ENCODE measurements at places on chromosomes 16 and 17. TPM values are rescaled to one million over a fixed set of nuclear protein-coding genes. Genes with fewer than 3 reads are reported as not detected.

DNA sequence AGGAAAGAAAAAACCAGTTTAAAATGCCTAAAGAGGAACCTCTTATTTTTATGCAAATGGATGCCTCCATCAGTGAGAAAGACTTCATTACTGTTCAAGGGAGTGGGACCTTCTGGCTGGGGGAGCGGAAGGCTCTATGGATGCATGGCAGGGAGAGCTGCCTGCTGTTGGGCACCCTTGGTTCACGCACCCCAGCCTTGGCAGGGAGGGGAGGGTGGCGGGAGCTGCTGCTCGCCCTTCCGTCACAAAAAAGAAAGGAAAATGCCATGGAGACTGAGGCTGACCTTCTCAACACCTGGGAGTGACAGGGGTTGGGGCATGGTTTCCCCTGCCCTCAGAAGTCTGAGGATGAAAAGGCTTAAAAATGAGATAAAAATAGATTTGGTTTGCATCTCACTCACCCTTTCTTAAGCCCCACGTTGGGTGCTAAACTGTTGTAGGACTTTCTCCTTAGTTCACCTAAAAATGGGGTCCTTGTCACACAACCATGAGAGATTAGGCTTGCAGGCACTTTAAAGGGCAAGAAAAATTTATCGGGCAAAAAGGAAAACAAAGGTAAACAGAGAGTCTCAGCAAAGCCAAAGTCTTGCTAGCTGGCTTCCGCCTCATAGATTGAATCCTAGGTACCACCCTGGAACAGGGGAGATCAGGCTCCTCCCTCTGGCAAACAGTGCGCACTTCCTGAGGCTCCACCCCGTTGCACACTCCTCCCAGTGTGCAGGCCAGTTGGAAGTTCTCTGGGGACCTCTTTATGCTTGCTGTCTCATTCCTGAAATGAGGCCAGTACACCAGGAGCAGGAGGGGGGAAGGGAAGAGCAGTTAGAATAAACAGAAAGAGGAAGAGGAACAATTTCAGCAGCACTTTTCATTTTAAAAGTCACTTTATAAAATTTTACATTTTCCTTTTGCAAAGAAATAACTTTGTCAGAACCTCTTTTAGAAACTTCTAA lies 31.6 kb downstream of the PHKB start:
- DNase-seq, result peak; percentile 17

- no peak for DNase-seq
Observed at GRCh38 chr17:37696366-37696765, 48.5 kb downstream of the HNF1B start.

DNA sequence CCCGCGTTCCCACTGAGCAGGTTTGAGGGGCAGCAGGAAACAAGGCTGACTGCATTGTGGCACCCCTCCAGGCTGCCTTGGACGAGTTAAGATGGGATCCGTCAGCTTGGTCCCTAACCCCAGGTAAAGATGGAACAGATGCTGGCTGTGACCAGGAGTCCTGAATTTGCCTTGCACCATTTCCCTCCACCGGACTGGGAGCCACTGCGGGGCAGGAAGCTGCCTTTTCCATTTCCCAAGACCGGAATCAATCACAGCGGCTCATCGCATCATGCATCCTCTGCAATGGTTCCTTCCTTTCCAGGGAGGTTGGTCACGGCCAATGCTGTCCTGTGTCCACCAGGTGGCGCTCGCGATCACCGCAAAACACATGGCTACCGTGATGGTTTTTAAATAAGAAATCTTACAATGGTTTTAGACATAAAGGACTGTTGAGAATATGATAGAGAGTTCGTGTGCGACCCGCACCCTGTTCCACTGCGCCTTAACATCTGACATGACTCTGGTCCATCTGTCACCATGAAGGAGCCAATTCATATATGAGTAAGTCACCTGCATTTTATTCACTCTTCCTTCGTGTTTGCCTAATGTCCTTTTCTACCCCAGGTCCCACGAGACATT lies 6.8 kb upstream of the MEAK7 start:
- peak; percentile 86 for DNase-seq

GRCh38 chr16:68520649-68521086 lies 18.4 kb upstream of the ZFP90 start:
- DNase-seq, result peak; percentile 96

DNA sequence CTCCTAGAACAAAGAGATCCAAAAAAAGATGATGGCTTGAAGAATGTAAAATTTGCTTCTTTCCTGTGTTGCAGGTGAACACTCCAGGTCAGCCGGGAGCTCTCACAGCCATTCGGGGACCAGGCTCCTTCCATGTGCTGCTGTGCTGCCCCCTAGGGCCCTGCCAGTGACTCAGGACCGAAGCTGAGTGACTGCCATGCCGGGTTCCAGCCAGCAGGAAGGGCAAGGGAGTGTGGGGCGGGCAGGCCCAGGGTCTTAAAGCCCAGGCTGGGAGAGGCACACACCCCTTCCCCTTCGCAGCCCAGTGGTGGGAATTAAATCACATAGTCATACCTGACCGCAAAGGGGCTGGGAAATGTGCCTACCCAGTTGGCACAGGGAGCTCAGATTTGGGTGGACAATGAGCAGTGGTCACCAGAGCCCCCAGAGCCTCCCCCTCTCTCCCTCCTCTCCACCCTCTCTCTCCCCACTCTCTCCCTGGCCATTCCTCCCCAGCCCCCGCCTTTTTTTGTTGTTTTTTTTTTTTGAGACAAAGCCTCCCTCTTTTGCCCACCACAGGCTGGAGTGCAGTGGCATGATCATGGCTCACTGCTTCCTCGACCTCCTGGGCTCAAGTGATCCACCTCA lies 11.5 kb downstream of the EPOP start:
- DNase-seq, result peak; percentile 92

GRCh38 chr16:66159987-66160386 lies 206.5 kb upstream of the CDH5 start:
- DNase-seq, result no peak

GRCh38 chr17:8927395-8927794 lies 38.1 kb downstream of the PIK3R5 start:
- no peak for DNase-seq

DNA sequence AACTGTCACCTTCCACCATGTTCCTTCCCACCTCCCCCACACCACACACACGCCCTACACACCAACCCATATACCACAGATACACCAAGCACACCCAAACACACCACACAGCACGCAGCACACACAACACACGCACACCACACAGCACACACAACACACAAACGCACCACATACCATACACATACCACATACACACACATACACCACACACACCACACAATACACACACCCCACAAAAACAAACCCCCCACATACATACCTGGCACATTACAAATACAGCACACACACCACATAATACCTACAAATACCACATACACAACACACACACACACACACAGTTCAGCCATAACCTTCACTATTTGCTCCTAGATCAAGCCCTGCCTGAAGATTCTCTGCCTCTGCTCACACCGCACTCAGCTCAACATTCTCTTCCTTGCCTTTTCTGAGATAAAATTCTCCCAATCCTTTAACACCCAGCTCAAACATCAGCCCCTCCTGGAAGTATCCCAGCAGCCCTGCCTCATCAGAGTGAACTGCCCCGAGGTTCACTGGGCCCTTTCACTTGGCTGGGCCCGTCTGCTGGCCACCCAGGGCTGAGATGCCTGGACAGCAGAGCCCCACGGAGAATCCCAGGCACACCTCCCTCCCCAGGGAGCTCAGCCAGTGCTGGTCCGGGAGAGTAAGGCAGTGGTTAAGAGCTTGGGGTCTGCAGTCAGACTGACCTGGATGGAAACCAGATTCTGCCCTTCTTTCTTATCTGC lies 31.9 kb upstream of the CPNE2 start:
- no peak for DNase-seq

- DNase-seq, result peak; percentile 94
Observed at GRCh38 chr17:49910094-49910857, 58.7 kb upstream of the DLX4 start.

DNA sequence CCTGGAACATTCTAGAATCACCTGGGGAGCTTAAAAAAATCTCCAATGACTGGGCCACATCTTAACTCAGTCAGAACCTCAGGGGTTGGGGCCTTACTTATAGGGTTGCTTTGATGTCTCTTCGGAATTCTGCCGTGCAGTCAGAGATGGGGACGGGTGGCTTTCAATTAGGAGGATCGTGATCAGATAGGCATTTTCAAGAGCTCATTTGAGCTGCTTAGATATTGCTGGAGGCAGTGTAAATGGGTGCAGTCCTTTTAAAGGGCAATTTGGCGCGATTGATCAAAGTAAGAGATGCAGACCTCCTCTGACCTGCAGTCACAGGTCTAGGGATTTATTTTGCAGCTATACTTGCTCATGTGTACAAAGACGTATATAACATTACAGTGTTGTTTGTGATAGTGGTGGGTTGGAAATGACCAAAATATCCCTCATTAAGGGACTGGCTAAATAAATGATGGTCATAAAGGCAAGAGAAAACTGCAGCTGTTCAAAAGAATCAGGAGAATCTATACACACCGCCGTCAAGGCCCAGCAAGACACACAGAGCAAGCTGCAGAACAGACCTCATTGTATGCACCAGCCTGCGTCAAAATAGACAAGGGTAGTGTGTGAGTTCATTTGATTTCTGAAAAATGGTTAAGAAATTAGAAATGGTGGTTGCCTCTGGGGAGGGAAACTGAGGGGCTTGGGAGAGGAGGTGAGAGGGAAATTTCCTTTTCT lies 6.3 kb upstream of the KCNG4 start:
- DNase-seq, result no peak

DNA sequence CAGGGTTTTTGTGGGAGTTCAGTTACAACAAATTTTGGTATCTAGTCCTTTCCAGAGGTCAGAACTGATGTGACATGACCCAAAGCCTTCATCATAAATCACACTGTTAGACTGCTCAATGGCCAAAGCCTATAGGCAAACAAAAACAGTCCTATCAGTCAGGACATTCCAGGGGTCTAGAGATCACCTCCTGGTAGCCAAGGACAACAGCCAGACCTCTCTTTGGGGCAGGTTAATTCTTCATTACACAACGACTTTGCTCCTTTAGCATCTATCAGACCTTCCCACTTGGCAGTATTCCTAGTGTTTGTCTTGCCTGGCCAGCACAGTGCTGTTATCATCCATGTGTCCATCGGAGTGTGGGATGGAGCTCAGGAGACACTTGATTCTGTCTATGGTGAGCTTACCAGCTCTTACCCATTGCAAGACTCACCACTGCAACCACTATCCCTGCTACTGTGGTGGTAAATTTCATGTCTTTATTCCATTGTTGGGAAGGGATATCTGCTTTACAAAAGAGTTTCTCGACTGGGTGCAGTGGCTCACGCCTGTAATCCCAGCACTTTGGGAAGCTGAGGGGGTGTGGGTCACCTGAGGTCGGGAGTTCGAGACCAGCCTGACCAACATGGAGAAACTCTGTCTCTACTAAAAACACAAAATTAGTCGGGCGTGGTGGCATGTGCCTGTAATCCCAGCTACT lies 95.5 kb upstream of the DHX40 start:
- DNase-seq, result no peak

DNA sequence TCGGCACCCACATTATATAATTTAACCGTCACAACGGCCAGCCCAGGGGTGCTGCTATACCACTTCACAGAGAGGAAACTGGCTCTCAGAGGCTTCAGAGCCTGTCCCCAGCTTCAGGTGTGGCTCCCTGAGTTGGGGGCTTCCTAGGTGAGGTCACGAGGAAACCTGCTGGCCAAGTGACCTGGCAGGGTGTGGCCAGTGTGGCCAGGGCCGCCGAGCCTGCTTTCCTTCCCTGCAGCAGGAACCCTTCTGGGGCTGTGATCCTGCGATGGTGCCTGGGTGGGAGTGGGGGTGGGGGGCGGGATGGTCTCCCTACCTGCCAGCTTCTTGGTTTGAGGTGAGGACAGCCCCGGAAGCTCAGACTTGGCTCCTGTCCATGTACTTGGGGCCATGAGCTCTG lies 39.9 kb downstream of the ADCY7 start:
- peak; percentile 43 for DNase-seq

- DNase-seq, result no peak
Observed at GRCh38 chr17:51730303-51731050, 428.0 kb downstream of the CA10 start.

DNA sequence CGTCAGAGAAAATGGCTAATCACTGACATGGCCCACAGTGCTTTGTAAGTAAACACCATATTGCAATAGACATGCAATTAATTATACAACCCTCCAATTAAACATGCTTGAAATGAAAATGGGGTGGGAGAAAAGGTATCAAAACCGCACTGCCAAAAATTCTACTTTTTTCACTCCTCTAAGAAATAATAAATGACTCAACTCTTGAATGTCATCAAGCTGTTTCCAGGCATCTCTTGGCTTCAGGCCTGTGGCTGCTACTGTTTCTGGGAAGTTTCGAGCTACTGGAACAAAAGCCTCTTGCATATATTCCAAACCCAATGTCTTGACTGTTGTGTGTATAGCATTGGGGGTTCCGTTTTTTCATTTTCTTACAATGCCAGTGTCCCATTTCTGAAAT lies 412.6 kb downstream of the RBFOX1 start:
- no peak for DNase-seq

DNA sequence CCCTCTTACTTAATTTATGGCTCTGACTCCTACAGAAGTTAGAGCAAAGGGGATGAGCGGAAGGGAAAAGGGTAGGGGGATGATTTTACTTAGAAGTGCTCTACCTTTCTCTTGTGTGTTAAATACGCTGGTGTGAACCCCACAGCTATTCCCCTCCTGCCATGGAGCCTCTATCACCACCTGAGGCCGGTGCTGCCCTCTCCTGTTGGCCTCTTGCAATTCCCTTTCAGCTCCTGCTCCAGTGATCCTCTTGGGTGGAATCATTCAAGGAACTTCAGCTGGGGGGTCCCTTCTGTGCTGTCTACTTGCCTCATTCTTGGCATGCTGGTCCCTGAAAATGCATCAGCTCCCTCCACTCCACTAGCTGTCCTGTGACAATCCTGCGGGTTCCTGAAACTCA lies 41.8 kb upstream of the CDH8 start:
- peak; percentile 48 for DNase-seq

The LRRC46 gene
- total RNA-seq, result 0.21 TPM

The DOC2B gene
- total RNA-seq, result 0.04 TPM

The TMEM100 gene
- total RNA-seq, result 1.3 TPM

The CACNG3 gene
- total RNA-seq, result not detected

The NLRC3 gene
- 0.03 TPM for total RNA-seq

The KIF2B gene
- not detected for total RNA-seq

The FBXW10 gene
- total RNA-seq, result not detected

The GAST gene
- total RNA-seq, result not detected

The ASGR2 gene
- total RNA-seq, result not detected

The CCDC200 gene
- total RNA-seq, result not detected

The TEDC2 gene
- total RNA-seq, result 87.2 TPM

The OTOP2 gene
- not detected for total RNA-seq
